ENCODE measurements at places on chromosomes 5 and 9. TPM values are rescaled to one million over a fixed set of nuclear protein-coding genes. Genes with fewer than 3 reads are reported as not detected.

GRCh38 chr9:87108661-87109060 lies 161.4 kb upstream of the GAS1 start:
- no peaks in the 10 kb centered on the region for H3K4me1 ChIP-seq
- no peaks in the 10 kb centered on the region for H3K36me3 ChIP-seq
- no peaks in the 10 kb centered on the region for H3K27me3 ChIP-seq
- no peak overlapping the region for H3K27ac ChIP-seq
- H3K4me3 ChIP-seq, result no peak overlapping the region

GRCh38 chr5:98108497-98108896 lies 665.0 kb upstream of the RGMB start:
- no peaks in the 10 kb centered on the region for H3K4me1 ChIP-seq
- H3K4me3 ChIP-seq, result no peak overlapping the region
- H3K27ac ChIP-seq, result no peak overlapping the region
- H3K27me3 ChIP-seq, result no peaks in the 10 kb centered on the region

- H3K4me1 ChIP-seq, result peaks cover 6% of the 10 kb centered on the region
- no peak overlapping the region for H3K27ac ChIP-seq
- no peaks in the 10 kb centered on the region for H3K27me3 ChIP-seq
- no peak for DNase-seq
Measured at GRCh38 chr5:89280103-89281037, 397.4 kb upstream of the MEF2C start.

DNA sequence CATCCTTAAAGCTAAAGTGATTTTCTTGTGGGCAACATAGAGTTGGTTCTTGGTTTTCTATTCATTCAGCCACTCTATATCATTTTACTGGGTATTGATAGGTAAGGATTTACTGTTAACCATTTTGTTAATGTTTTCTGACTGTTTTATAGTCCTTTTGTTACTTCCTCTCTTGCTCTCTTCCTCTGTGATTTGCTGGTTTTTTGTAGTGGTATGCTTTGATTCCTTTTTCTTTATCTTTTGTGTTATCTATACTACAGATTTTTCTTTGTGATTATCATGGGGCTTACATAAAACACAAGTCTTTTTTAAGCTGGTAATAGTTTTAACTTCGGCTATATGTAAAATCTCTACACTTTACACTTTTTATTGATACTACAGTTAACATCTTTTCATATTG lies 43.3 kb downstream of the CREBRF start:
- no peak overlapping the region for H3K4me3 ChIP-seq
- peaks cover 18% of the 10 kb centered on the region for H3K36me3 ChIP-seq
- DNase-seq, result no peak
- no peak overlapping the region for H3K27ac ChIP-seq
- peaks cover 2% of the 10 kb centered on the region for H3K27me3 ChIP-seq

- H3K27me3 ChIP-seq, result no peaks in the 10 kb centered on the region
- peak within 1 kb of the TSS; percentile 8 for H3K27ac ChIP-seq
- H3K4me1 ChIP-seq, result no peaks in the 10 kb centered on the region
- H3K36me3 ChIP-seq, result peaks cover 33% of the 10 kb centered on the region
- H3K4me3 ChIP-seq, result peak within 1 kb of the TSS; percentile 74
Measured at GRCh38 chr5:141135030-141135717, at the start of gene PCDHB5. TSS of gene PCDHB5 (plus strand) at chr5:141135206. CDS start at chr5:141135435, 229 bp downstream.

DNA sequence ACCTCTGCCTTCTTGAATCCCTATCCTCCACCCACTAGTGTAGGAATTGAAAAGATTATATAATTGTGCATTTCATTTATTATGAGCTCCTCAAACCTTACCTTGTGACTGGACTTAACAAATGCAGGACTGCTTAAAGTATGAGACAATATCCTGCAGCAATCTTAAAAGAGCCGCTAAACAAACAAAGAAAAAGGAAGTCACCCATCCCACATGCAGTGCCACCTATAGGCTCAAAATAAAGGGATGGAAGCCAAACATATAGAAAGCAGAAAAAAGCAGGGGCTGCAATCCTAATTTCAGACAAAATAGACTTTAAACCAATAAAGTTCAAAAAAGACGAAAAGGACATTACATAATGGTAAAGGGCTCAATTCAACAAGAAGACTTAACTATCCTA lies 8.7 kb downstream of the PCAT7 start:
- H3K36me3 ChIP-seq, result peaks cover 9% of the 10 kb centered on the region
- no peak overlapping the region for H3K4me3 ChIP-seq
- DNase-seq, result no peak
- peaks cover 10% of the 10 kb centered on the region for H3K4me1 ChIP-seq
- H3K27ac ChIP-seq, result no peak overlapping the region
- H3K27me3 ChIP-seq, result no peaks in the 10 kb centered on the region

DNA sequence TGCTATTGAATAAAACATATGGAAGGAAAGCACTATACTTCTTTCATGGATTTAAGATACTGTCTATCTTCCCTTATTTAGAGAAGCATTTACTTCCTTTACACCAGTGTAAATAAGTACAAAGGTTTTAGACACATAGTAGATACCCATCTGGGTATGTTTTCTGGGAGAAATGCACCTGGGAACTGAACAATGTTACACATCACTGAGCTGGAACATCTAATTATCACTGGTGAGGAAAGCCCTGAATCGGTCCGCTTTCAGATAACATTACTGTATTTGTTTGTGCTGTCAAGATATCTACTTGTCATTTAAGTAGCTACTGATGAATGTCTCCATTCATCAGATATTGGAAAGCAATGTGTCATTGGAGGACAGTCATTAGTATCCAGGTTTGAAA lies 964.7 kb upstream of the PTPRD start:
- no peak overlapping the region for H3K27ac ChIP-seq
- no peak overlapping the region for H3K4me3 ChIP-seq
- H3K4me1 ChIP-seq, result no peaks in the 10 kb centered on the region
- DNase-seq, result no peak
- H3K36me3 ChIP-seq, result no peaks in the 10 kb centered on the region
- no peaks in the 10 kb centered on the region for H3K27me3 ChIP-seq

- H3K36me3 ChIP-seq, result no peaks in the 10 kb centered on the region
- no peak overlapping the region for H3K4me3 ChIP-seq
- H3K4me1 ChIP-seq, result peaks cover 5% of the 10 kb centered on the region
- H3K27ac ChIP-seq, result no peak overlapping the region
- H3K27me3 ChIP-seq, result no peaks in the 10 kb centered on the region
- no peak for DNase-seq
Measured at GRCh38 chr5:88997937-88998336, 115.0 kb upstream of the MEF2C start.

DNA sequence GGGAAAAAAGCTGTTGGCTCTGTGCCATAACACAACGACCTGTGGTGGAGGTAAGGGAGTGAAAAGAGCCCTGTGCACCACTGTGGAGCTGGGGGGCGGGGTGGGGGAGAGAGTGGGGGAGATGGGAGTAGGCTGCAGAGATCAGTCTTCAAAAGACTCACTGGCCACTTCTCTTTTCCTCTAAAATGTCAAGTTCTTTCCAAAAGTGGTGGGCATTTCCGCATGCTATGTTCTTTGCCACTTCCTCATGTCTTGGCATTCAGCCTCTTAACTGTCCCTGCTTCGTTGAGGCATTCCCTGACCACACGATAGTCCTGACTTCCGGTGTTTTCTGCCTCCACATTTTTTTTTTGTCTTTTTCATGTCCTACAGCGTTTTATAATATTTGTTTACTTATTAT lies 2.4 kb upstream of the PPP2R2B start:
- no peaks in the 10 kb centered on the region for H3K36me3 ChIP-seq
- H3K27me3 ChIP-seq, result peaks cover 9% of the 10 kb centered on the region
- peaks cover 2% of the 10 kb centered on the region for H3K4me1 ChIP-seq
- H3K4me3 ChIP-seq, result no peak overlapping the region
- H3K27ac ChIP-seq, result no peak overlapping the region
- no peak for DNase-seq

DNA sequence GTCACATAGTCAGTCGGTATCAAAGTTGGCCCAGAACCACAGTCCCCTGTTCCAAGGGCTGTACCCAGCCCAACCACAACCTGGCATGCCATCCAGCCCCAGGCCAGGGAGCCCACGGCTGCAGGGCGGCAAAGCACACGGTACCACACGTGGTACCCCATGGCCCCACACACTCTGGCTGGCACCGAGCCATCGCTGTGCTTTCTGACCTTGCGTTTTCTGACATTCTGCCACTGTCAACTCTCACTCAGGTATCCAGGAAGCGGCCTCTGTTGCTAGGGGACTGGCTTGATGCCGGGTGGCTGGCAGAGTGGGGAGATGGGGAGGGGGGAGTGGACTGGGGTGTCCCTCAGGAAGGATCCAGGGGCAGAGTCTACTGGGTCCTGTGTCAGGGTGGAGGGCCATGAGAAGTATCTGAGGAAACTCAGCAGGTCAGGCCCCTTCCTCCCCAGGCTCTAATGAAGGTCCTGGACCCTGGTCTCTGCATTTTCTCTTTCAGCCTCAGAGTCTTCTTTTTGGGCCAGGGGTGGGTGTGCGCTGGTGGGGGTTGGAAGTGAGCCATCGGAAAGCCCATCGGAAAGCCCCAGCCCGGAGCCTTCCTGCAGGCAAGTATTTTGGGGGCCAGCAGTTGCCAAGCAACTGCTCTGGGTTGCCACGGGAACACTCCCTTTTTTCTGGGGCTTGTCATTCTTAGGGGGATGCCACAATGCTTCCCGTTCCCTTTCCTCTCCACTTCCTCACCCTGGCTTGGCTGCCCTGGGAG lies 21.0 kb upstream of the RALGDS start:
- DNase-seq, result no peak
- peaks cover 13% of the 10 kb centered on the region for H3K27me3 ChIP-seq
- no peak overlapping the region for H3K4me3 ChIP-seq
- H3K4me1 ChIP-seq, result peaks cover 20% of the 10 kb centered on the region
- peaks cover 9% of the 10 kb centered on the region for H3K36me3 ChIP-seq

DNA sequence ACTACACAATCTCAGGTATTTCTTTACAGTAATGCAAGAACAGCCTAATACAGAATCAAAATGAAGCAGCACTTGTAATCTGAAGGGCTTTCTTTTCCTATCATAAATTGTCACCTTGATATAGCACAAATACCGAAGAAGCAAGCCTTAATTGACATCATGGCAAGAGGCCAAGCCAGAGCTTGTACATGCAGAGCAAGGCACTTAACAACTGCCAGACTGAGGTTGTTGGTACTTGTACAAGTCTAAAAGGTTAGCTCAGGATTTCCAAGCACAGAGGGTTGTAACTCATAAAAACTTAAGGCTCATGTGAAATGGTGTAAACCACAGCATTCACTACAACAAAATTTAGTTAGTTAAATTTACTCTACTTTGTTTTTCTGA lies 158.8 kb upstream of the SPEF2 start:
- DNase-seq, result no peak
- H3K27me3 ChIP-seq, result no peaks in the 10 kb centered on the region
- H3K4me1 ChIP-seq, result no peaks in the 10 kb centered on the region
- no peak overlapping the region for H3K27ac ChIP-seq
- H3K36me3 ChIP-seq, result no peaks in the 10 kb centered on the region

- no peak overlapping the region for H3K27ac ChIP-seq
- H3K36me3 ChIP-seq, result peaks cover 4% of the 10 kb centered on the region
- H3K4me1 ChIP-seq, result peaks cover 5% of the 10 kb centered on the region
Measured at GRCh38 chr5:130141659-130142320, 237.5 kb downstream of the CHSY3 start.

DNA sequence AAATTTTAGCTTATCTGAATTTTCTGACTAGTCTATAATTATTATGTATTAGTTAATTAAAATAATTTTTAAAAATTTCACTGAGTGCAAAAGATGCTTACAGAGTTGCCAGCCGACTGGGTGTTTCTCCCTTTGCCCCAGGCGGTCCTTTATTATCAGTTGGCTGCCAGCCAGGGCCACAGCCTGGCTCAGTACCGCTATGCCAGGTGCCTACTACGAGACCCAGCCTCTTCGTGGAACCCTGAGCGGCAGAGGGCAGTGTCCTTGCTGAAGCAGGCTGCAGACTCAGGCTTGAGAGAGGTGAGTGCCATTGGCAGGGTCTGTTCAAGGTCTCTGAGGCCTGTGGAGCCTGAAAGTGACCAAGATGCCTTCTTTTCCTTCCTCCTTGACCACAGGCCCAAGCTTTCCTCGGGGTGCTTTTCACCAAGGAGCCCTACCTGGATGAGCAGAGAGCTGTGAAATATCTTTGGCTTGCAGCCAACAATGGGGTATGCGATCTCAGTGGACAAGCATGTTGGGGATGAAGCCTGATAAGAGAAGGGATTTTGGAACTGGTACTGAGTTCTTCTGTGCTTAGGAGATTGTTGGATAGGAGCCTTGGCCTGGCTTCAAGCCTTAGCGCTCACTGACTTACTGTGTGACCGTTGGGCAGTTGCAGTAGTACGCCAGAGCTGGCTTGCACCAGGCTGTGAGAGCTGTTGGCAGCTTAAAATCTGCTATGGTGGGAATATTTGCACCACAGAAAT lies 10.6 kb downstream of the DELE1 start:
- no peak overlapping the region for H3K4me3 ChIP-seq
- no peak overlapping the region for H3K27ac ChIP-seq
- H3K27me3 ChIP-seq, result no peaks in the 10 kb centered on the region
- H3K4me1 ChIP-seq, result peaks cover 22% of the 10 kb centered on the region

DNA sequence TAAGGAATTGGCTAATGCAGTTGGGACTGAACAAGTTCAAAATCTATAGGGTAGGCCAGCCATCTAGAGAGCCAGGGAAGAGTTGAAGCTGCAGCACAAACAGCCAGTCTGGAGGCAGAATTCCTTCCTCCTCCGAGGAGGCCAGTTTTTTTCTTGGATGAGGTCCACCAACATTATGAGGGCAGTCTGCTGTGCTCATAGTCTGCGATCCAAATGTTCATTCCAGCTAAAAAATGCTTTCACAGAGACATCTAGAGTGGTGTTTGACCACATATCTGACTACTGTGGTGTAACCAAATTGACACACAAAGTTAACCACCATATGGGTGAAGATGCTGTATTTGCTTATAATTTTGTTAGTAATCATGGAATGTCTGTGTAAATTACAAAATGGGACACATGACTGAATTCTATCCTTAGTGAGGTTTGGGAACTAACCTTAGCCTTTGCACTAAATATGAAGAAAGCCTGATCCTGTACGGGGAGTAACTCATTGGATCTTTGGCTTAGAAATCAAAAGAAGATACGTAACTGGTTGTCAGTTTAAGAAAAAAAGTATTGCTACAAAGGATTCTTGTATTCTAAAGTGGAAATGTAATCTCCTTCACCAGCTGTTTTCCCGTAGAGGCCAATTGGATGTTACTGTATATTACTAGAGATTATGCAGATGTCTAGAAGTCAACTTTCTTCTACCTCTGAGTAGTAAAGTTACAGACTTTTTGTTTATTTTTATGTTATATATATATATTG lies 70.6 kb downstream of the SPIN1 start:
- H3K4me3 ChIP-seq, result no peak overlapping the region
- peaks cover 11% of the 10 kb centered on the region for H3K4me1 ChIP-seq
- no peaks in the 10 kb centered on the region for H3K27me3 ChIP-seq

- no peak overlapping the region for H3K4me3 ChIP-seq
- H3K27ac ChIP-seq, result no peak overlapping the region
- DNase-seq, result no peak
Measured at GRCh38 chr5:6936031-6936430, 222.8 kb downstream of the TENT4A start.

- H3K27me3 ChIP-seq, result peaks cover 35% of the 10 kb centered on the region
- H3K4me1 ChIP-seq, result peaks cover 14% of the 10 kb centered on the region
- no peak overlapping the region for H3K4me3 ChIP-seq
- H3K27ac ChIP-seq, result no peak overlapping the region
- H3K36me3 ChIP-seq, result peaks cover 4% of the 10 kb centered on the region
- DNase-seq, result no peak
Measured at GRCh38 chr5:73295921-73296320, 122.9 kb downstream of the TMEM174 start.

GRCh38 chr5:125294844-125295243 lies 548.4 kb upstream of the ZNF608 start:
- H3K27ac ChIP-seq, result no peak overlapping the region
- no peak overlapping the region for H3K4me3 ChIP-seq
- DNase-seq, result no peak
- no peaks in the 10 kb centered on the region for H3K36me3 ChIP-seq
- H3K4me1 ChIP-seq, result peaks cover 36% of the 10 kb centered on the region

Gene CD74
- 170 TPM for total RNA-seq

Gene RFESD
- 0.97 TPM for total RNA-seq

Gene PCDHB4
- 2.3 TPM for total RNA-seq

Gene PLPP7
- 4.9 TPM for total RNA-seq

Gene PKD2L2
- not detected for total RNA-seq

Gene CCNJL
- 65.0 TPM for total RNA-seq

Gene CXXC5
- 37.3 TPM for total RNA-seq

Gene SLC6A19
- not detected for total RNA-seq

Gene CTXN3
- 5.4 TPM for total RNA-seq

Data from endothelial cell (in vitro differentiated cells).